ENCODE measurements at places on chromosomes 2 and 18. TPM values are rescaled to one million over a fixed set of nuclear protein-coding genes. Genes with fewer than 3 reads are reported as not detected.

The ARHGEF4 gene
- 6.5 TPM for total RNA-seq

The PAX8 gene
- 10.3 TPM for total RNA-seq

The DSEL gene
- total RNA-seq: 34.1 TPM

The GREB1 gene
- total RNA-seq: 13.5 TPM

The HOXD4 gene
- total RNA-seq: 4.8 TPM

The TMEM178A gene
- 6.5 TPM for total RNA-seq

The ANO7 gene
- 1.2 TPM for total RNA-seq
